ENCODE measurements at places on chromosomes 1 and 21. TPM values are rescaled to one million over a fixed set of nuclear protein-coding genes. Genes with fewer than 3 reads are reported as not detected.

DNA sequence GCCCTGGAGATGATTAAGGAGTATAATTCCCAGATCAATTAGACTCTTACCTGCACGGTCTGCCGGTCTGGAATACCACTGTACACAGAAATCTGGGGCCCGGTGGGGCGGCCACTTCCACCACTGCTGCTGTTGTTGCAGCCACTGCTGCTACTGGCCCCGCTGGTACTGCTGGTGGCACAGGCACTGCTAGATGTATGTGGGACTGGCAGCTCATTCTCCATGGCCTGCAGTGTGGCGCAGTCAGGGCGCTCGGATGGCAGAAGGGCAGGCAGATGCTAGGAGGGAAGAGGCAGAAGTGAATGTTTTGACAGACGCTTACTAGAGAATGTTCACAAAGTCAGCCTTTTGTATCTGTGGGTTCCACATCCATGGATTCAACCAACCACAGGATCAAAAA, 54.4 kb upstream of the A3GALT2 start:
- DNase-seq, result no peak

DNA sequence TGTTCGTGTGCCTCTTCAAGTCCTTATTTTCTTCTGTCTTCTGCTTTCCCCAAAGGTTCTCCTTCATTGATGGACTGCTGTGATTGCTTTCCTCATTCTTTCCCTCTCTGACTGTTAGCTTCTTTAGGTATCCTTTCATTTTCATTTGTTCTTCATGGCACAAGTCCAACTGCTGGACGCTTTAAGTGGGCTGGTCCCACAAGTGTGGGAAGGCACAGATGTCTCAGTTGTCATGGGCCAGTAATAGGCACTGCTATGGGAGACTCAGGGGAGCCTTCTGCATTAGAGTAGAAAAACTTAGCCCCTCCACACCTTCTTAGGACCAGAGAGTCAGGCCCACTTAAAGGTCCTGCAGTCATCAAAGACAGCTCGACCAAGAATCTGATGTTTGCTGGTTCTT, 122.3 kb upstream of the C1orf105 start:
- no peak for DNase-seq

DNA sequence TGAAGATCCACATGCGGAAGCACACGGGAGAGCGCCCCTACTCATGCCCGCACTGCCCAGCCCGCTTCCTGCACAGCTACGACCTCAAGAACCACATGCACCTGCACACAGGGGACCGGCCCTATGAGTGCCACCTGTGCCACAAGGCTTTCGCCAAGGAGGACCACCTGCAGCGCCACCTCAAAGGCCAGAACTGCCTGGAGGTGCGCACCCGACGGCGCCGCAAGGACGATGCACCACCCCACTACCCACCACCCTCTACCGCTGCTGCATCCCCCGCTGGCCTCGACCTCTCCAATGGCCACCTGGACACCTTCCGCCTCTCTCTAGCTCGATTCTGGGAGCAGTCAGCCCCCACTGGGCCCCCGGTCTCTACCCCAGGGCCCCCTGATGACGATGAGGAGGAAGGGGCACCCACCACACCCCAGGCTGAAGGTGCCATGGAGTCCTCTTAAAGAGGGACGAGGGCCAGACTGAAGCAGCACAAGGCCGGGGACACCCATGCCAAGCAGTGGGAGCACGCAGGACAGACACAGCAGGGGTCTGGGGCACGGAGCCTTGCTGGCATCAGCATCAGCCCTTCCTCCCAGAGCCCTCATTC, 13.7 kb downstream of the ZBTB7B start:
- DNase-seq, result no peak

The CD34 gene
- not detected for total RNA-seq

Measured in naive thymus-derived CD4-positive, alpha-beta T cell (primary cell).